ENCODE measurements at places on chromosomes 1 and 21.
A peak's percentile ranks its signal among the peaks of the same experiment; 100 is the strongest.

GRCh38 chr21:42438316-42439205 lies 34.9 kb downstream of the UBASH3A start:
- DNase-seq: no peak

- no peak for DNase-seq
Observed at GRCh38 chr1:101000131-101000873, 25.3 kb downstream of the DPH5 start.

GRCh38 chr1:214135886-214136285 lies 145.1 kb upstream of the SMYD2 start:
- peak; percentile 6 for DNase-seq

DNA sequence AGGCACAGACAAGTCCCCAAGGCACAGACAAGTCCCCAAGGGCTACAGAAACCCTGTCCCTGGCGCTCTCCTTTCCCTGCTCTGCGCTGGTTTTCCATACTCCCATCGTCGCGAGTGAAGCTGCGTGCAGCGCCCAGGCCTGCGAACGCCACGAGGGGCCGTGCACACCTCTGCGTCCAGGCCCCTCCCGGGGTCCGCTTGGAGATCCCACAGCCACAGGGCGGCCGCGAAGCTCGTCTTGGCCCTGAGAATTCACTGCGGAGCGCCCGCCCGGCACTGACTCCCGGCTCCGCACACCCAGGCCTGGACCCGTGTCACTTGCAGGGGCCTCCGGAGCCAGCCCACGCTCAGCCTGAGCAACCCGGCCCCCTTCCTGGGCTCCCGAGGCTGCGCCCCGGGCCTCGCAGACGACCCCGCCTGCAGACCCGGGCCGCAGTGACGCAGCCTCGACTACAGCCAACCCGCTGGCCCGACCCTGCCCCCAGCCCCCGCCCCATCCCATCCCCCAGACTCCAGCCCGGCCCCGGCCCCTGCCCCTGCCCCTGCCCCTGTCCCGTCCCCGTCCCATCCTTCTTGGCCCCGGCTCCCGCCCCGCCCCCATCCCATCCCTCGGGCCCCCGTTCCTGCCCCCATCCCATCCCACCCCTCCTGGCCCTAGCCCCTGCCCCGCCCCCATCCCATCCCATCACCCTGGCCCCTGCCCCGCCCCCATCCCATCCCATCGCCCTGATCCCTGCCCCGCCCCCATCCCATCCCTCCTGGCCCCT lies 841 bp downstream of the POFUT2 start:
- no peak for DNase-seq

DNA sequence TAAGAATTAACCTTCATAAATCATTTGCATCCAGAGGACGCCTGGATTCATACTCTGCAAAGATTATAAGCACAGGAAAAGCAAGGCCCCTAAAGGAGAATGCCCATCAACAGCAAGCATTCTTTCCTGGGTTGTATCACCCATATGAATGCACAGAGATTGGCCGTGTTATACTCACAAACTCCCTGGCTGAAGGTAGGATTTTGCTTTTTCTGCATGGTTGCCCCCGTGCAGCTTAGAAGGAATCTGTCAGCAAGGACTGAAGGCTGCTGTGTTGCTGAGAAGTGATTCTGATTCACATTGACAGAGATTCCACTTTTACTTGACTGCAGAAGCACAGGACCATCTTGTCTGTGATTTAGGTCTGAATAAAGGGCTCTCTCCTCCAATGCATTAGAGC lies 283.0 kb downstream of the LRRIQ3 start:
- no peak for DNase-seq

GRCh38 chr1:169271098-169271497 lies 96.5 kb downstream of the NME7 start:
- DNase-seq: no peak

- no peak for DNase-seq
Observed at GRCh38 chr1:36714301-36714700, 231.6 kb upstream of the CSF3R start.

GRCh38 chr1:1903224-1903623 lies 11.8 kb upstream of the CALML6 start:
- DNase-seq: no peak

DNA sequence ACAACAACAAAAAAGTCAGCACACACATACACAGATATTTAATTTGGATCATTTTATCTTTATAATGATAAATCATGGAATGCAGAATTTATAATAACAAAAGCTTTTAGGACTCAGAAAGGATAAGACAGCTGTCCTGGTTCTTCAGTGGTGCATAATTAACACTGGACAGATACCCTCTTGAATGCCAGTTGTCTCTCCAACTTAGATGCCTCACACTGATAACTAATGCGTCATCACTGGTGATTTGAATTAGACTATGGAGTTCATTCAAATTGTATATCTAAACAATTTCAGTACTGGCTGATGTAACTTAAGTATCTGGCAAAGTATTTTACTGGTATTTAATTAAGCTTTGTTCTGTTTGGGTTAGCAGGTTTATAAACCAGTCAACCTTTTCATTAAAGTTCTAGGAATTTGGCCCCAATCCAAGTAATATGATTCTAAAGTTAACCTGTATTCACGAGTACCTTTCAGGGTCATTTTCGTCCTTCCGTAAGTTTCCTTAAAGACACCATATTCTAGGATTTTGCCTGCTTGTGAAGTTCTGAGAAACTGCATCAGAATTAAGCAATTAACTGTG lies 1199.5 kb upstream of the TMPRSS15 start:
- DNase-seq: no peak

GRCh38 chr1:21322681-21323016 lies 32.4 kb upstream of the ECE1 start:
- no peak for DNase-seq

DNA sequence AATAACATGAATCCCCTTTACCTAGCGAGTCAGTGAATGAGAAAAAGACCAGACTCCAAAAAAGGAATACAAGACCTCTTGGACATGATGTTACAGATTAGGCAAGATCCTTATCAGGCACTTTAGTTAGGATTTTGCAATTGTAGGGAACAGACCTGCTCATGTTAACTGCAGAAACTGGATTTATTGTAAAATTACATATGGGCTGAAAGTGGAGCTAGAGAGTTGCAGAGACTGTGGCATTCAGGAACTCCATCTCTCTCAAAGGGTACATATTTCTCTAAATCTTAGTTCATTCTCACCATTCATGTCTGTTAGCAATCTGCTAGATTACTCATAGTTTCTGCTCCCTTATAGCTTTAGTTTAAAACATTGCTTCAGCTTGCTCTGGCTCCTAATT lies 142.2 kb downstream of the PAPPA2 start:
- DNase-seq: peak; percentile 29

GRCh38 chr1:208178091-208178529 lies 66.1 kb downstream of the PLXNA2 start:
- DNase-seq: no peak

GRCh38 chr1:43279161-43279560 lies 6.2 kb downstream of the C1orf210 start:
- DNase-seq: no peak

DNA sequence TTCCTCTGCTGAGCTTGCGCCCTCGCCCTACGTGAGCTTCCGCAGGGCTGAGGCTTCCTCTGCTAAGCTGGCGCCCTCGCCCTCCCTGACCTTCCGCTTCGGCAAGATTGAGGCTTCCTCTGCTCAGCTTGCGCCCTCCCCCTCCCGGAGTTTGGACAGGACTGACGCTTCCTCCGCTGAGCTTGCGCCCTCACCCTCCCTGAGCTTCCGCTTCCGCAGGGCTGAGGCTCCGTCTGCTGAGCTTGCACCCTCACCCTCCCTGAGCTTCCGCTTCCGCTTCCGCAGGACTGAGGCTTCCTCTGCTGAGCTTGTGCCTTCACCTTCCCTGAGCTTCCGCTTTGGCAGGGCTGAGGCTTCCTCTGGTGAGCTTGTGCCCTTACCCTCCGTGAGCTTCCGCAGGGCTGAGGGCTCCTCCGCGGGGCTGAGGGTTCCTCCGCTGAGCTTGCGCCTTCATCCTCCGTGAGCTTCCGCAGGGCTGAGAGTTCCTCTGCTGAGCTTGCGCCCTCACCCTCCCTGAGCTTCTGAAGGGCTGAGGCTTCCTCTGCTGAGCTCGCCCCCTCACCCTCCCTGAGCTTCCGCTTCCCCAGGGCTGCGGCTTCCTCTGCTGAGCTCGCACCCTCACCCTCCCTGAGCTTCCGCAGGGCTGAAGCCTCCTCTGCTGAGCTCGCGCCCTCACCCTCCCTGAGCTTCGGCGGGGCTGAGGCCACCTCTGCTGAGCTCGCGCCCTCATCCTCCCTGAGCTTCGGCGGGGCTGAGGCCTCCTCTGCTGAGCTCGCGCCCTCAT lies 753.6 kb upstream of the TPTE start:
- no peak for DNase-seq

DNA sequence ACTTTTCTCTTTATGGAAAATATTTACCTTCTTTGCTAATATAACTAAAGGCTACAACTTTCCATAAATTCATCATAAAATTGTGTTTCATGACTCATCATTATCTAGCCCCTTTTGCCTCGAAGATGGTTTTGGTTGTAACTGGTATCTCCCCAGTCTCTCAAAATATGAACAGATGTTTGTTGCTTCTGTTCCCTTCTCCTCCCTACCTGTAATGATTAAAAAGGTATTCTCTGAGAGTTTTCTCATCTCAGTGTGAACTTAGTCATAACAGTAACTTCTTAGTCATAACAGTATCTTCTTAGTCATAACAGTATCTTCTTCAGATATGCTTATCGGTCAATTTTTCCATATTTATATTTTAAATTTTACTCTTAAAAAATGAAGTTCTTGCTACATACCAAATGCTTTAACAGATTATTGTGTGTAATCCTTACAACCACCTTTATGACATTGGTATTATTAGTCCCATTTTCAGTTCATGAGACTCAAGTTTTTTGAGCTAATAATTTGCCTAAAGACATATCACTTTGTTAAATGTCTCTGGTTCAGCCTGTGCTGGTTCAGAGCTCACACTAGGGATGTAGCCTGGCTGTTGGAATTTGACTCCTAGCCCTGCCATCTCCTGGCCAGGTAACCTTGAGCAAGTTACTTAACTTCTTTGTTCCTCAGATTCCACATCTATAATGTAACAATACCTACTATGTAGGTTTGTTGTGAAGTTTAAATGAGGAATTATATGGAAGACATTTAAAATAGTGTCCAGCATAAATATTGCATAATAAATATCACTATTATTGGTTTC lies 32.6 kb downstream of the ATP1B1 start:
- DNase-seq: no peak

DNA sequence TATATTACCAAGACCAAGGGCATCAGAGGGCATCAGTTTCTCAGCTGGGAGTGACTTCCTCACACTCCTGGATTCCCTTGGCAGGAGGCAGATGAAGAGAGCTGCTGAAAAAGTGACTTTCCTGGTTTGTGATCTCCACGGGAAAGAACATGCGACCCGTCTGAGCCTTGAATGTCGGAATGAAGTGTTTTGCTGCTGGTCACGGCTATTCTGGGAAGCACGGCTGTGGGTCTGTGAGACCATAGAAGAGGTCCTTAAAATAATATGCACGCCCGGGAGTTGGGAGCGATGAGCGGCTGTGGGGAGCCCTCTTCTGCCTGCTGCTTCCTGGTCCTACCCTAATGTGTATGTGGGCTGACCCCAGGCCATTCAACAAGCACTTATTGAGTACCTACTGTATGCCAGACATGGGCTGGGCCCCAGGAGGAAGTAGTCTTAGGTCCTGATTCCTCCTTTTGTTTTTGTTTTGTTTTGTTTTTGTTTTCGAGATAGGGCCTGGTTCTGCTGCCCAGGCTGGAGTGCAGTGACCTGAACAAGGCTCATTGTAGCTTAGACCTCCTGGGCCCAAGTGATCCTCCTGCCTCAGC lies 13.2 kb upstream of the UMODL1 start:
- no peak for DNase-seq

DNA sequence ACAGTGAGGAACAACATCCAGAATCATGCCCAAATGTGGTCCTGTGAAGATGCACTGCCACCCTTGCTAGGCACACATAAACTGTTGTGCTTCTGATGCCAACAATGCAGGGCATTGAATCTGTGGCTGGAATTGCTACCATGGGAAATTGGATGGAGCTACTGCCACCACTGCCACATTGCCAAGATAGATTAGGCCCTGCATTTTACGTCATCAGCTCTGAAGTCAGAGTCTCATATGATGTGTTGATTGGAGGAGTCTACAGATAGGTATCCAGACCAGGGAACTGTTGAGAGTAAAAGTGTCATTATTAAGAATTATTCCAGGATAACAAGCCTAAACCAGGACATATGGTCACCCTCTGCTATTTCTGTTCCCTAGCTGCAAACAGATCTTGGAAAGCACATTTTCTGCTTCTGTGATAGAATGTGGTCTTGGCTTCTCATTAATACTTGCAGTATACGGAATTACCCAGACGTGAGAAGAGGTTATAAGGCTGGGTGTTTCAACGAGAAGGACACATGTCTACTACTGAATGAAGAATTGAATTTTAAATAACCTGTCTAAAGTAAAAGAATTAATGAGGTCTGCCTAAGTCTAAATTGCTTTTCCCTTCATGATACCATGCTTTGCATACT lies 106.6 kb downstream of the TNNI3K start:
- DNase-seq: no peak

GRCh38 chr21:15004721-15005370 lies 60.0 kb downstream of the NRIP1 start:
- DNase-seq: peak; percentile 44

- no peak for DNase-seq
Observed at GRCh38 chr1:230152999-230153398, 86.0 kb downstream of the GALNT2 start.

DNA sequence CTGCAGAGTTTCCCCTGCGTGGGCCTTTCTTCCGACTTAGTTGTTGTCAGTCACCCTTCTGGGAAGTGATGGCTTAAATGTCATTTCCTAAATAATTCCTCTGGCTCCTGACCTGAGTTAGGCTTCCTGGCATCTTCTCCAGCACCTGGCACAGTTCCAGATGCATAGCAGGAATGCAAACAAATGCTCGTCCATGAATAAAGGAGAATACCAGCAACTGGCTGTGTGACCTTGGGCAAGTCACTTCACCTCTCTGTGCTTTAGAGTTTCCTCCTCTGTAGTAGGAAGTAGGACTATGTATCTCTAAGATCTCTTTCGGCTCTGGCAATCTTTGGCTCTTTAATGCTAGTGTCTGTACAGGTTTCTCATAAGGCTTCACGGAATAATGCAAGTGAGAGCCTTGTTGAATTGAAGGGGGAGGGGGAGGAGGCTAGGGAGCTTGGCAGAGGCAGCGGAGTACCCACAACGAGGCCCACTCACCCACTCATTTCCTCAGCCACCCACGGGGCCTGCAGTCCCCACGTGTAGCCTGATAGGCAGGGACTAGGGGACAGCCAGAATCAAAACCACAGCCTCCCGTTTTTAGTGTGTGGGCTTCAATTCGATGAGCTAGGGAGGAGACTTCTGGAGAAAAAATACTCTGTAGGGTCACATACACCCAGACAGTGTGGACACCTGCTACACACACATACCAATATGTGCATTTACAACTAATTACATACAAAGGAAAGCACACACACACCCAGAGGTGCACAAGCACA lies 48.1 kb downstream of the TENT5C start:
- no peak for DNase-seq

GRCh38 chr1:167489571-167490340 lies 28.6 kb downstream of the CD247 start:
- no peak for DNase-seq

All from AG10803 (cell line).